ENCODE measurements at places on chromosomes 7 and 10. TPM values are rescaled to one million over a fixed set of nuclear protein-coding genes. Genes with fewer than 3 reads are reported as not detected.

Gene AGBL3
- 1.9 TPM for total RNA-seq

Gene SH2B2
- total RNA-seq: 11.8 TPM

Gene CPXM2
- total RNA-seq: 0.12 TPM

Gene SPAM1
- total RNA-seq: not detected

Gene CCDC6
- total RNA-seq: 54.9 TPM

Measured in HCT116 (cell line).